ENCODE measurements at places on chromosomes 6 and 20. TPM values are rescaled to one million over a fixed set of nuclear protein-coding genes. Genes with fewer than 3 reads are reported as not detected.

Gene TFAP2D
- total RNA-seq, result not detected

Gene WFDC6
- total RNA-seq, result not detected

Gene FLRT3
- total RNA-seq, result 81.7 TPM

Gene ZBTB46
- total RNA-seq, result 22.0 TPM

Gene CPNE5
- 0.29 TPM for total RNA-seq

Gene SYCP2L
- 4.5 TPM for total RNA-seq

Gene SOX18
- total RNA-seq, result 2.3 TPM

Gene PRSS35
- 3.8 TPM for total RNA-seq

Gene MACROD2
- total RNA-seq, result 3.9 TPM

Gene SPTLC3
- 1.6 TPM for total RNA-seq

Gene PPP1R14C
- not detected for total RNA-seq

Gene LY6G6C
- 0.29 TPM for total RNA-seq

DNA sequence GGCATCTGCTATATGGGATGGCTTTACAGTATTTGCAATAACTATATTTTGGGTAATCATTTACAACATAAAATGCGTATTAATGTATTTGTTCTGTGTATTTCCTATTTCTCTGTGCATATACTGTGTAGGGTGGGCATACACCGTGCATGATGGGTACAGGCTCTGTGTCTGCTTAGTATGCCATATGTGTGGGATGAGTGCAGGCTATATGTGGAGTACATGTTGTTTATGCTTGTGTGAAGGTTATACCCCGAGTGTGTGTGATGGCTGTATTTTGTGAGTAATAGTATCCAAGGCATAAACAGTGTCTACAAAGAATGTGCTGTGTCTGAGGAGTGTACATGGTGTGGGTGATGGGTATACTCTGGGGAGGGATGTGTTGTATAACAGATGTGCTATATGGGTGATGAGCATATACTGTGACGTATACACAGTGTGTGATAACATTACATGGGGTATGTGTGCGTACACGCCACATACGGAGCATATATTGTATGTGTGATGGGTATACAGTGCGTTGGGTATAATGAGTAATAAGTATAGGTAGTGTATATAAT lies 52.7 kb downstream of the CPXM1 start:
- DNase-seq, result no peak

DNA sequence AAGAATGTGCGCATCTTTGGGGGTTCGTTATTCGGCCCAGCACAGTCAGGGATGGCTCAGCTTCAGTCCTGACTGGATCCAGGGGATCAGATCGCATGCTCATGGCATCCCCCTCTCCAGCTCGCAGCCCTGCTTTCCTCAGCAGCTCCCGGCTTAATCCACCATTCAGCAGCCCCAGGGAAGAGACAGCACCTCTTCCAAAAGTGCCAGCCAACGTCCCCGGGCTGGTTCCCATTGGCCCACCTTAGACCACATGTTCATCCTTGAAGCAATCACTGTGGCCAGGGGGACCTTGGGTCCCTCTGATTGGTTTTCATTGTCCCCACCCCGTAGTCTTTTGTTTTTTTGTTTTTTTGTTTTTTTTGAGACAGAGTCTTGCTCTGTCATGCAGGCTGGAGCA lies 188.7 kb downstream of the ZMYND8 start:
- DNase-seq, result no peak

GRCh38 chr6:105024803-105025202 lies 67.9 kb downstream of the LIN28B start:
- no peak for DNase-seq

DNA sequence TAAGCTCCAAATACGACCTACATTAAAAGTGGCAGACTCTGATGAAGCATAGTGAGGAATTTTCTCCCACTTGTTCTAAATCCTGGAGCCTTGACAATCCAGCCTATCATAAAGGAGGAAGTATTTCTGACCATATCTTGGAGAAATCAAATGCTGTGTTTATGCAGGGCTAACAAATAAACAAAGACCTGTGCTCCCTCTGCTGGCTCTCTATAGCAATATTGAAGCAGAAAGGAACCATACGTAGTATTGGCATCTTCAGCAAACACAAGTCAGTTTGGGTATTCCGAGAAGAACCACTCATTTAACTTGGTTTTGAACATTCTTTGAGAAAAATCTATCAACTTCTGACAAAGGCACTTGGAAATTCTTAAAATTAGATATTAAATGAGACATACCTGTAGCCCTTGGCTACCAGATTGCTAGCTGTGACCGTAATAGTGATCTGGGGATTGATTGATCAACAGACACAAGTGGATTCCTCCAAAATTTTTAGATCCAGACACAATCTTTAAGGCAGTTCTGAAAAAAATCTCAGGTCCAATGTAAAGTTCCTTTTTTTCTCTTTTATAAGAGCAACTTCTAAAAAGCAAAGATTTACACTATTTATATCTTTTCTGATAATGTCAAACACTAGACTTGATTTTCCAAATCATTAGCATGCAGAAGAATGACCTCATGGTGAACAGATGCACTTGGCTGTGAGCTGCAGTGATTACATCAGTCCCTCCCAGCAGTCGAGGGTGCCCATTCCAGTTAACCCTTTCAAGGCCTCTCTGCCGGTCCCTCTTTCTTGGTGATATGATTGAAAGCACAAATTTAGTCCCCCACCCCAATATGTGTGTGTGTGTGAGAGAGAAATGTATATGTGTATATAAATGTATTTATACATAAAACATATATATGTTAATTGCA lies 40.2 kb downstream of the INSM1 start:
- no peak for DNase-seq

DNA sequence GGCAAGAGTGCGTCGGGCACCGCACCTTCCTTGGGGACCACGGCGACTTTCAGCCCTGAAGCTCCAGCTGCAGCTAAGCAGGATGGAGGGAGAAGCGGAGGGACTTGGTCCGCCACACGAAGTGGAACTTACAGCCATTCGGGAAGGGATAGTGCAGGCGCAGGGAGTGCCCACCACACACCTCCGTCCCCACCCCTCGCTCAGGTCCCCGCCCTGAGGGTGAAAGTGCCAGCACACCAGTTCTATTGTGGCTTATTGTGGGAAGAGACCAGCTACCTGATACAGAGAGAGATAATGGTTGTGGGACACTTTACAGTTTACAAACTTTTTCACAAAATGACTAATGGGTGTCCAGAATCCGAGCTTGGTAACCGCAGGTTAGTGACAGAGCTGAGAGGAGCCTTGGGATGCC lies 76.1 kb downstream of the IRF4 start:
- no peak for DNase-seq

DNA sequence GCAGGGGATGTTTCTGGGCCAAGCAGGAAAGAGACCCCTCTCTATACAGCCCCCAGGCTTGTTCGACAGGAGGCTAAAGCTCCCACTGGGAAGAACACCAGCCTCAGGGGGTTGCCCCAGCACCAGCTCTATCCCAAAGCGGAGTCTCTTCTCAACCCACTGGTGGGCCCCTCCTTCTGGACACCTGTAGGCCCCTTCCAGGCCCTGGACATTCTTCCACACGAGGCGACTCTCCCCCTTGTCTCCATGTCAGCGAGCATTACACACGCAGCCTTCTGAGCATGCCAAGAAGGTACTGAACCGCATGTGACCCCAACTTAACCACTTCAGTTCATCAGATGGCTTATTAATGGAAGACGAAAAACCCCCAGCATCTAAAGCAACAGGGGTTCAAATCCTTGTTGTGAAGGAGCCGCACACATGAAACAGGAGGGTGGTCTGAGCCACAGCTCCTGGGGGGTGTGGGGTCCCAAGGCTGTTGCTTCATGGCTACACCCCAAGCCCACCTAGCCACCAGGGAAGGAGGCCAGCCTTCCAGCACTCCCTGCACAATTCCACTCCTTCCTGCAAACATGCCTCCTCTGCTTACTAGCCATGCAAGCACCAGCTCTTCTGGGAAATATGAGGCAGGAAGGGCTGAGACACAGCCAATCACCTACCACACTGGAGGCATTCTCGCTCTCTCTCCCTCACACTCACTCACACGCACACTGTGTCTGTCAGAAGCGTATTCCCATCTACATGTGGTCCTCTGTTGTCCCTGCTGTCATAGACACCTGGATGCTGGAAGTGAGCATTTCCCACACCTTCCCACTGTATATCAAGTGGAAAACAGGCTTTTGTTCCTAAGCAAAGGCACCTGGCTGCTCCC lies 104.5 kb downstream of the NOL4L start:
- peak; percentile 48 for DNase-seq

- DNase-seq, result peak; percentile 66
Measured at GRCh38 chr20:8082025-8082424, 50.0 kb upstream of the PLCB1 start.

- DNase-seq, result no peak
Measured at GRCh38 chr6:25333471-25333870, 54.3 kb downstream of the CARMIL1 start.

GRCh38 chr6:159720708-159721107 lies 6.6 kb upstream of the WTAP start:
- peak; percentile 63 for DNase-seq

DNA sequence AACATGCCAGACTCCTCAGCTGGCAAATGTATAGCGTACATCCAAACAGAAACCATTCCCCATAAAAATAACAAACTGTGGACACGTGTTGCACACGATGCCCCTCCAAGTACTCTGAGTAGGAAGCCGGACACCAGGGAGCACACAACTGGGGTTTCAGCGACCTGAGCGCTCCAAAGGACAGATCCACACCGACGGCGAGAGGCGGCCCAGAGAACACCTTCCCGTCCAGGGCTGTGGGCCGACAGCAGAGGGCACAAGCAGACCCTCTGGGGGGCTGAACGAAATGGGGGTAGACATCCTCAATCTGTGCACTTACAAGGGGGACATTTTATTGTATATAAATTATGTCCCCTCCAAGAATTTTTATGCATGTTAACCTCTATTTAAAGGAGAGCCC lies 24.7 kb downstream of the TAF4 start:
- no peak for DNase-seq

DNA sequence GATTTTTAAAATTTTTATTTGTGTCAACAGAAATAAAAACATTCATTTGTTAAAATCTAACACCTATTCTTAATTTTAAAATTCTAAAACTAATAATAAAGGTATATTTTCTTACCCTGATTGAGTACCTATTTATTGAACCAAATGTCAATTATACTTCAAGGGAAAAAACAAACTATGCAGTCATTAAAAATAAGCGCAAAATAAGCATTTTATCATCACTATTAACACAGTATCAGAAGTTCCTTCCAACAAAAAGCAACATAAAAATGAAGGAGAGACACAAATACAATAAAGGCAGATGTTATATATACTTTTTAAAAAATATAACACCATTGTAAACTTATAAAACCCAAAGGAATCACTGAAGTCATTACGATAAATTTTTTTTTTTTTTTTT lies 52.7 kb downstream of the ZHX3 start:
- DNase-seq, result no peak

DNA sequence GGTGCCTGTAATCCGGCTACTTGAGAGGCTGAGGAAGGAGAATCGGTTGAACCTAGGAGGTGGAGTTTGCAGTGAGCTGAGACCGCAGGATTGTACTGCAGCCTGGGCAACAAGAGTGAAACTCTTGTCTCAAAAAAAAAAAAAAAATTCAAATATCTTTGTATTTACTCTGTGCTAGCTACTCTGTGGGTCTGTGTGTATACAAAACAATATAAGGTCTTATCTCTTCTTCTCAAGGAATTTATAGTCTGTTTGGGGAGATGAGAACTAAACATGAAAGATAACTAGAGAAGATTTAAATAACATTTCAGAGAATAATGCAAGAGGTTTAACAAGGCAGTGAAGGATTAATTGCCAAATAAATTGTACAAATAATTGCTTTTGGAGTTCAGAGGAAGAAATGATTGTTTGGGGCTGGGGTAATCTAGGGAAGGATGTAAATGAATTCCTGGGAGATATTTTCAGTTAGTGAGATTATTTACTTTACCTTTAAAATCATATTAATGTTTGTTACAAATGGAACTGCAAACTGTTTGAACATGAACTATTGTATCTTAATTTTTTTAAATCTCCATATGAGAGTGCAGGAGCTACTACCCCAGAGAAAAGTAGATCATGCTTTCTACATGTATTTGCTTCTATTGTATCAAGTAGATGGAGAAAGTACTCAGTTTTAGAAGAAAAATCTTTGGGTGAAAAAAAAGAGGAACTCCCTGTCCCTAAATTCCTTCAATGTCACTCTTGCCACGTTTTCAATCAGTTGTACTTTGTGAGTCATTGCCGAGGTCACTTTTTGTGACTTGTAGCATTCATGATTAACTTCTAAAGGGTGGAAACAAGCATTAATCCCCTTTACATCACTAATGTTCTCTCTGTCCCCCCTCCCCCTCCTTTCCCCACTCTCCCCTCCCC lies 39.0 kb downstream of the NCOA3 start:
- no peak for DNase-seq

GRCh38 chr6:4380881-4381281 lies 245.5 kb upstream of the ECI2 start:
- peak; percentile 35 for DNase-seq

GRCh38 chr6:147930745-147931144 lies 411.9 kb upstream of the SASH1 start:
- no peak for DNase-seq

GRCh38 chr6:38427492-38428210 lies 212.1 kb downstream of the BTBD9 start:
- DNase-seq, result no peak

- DNase-seq, result no peak
Measured at GRCh38 chr6:113893866-113894265, 36.7 kb downstream of the MARCKS start.

DNA sequence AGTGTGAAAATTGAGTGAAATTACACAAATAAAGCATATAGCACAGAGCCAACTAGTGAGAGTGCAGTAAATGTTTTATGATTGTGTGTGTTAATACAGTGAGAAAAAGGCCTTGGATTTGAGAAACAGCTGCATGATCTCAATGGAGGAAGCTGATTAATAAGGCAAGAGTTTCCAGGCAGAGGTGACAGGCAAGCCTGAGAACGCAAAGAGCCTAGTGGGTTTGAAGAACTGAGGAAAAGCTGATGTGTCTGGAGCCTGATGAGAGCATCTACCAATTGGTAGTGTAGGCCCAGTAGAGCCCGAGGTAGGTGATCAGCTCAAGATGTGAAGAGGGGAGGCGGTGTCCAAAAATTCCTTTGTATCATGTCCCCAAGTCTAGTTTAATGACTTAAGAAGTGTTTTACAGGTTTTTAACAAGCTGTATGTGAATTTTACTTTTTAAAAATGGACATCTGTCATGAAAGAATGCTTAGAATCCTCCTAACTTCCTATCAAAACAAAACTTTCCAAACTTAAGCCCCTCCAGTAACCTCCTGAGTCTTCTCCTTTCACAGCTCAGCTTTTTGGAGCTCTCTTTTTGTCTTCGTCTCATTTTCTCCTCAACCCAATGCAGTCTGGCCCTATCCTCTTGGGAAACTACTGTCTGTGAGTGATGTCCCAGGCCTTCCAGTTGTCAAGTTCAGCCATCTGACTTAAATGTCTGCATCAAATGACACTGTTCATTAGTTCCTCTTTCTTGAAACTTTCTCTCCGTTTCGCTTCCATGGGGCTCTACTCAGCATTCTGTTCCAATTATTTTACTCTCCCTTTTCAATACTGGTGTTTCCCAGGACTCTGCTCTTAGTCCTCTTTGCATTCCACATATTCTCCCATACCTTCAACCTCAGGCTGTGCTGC lies 1.2 kb downstream of the CDC40 start:
- DNase-seq, result no peak

GRCh38 chr6:15715060-15715459 lies 52.2 kb upstream of the DTNBP1 start:
- no peak for DNase-seq

All from endodermal cell (in vitro differentiated cells).